ENCODE measurements at places on chromosomes 3 and 15.
A peak's percentile ranks its signal among the peaks of the same experiment; 100 is the strongest.

DNA sequence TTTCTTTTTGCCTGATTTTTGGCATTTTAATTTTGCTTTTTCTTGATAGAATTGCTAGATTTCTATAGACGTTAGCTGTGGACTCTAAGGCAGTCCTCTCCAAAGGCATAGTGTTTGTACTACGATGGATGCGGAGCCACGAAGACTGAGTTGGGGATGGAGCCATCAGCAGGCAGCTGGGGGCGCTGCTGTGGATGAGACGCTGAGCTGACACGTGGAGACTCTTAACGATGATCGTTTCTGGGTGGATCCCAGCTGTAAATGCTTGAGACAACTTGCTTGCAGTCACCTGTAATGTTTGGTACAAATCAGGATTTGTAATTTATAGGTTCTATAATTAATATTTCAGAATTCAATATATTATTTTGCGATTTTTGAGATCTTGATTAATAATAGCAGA is 13.3 kb upstream of the PPP1R2 start:
- no peak for DNase-seq

GRCh38 chr3:150736903-150737832 is 25.8 kb downstream of the SIAH2 start:
- no peak for DNase-seq

- no peak for DNase-seq
These were observed 1005.6 kb downstream of the IGSF11 start for GRCh38 chr3:118029049-118029448.

DNA sequence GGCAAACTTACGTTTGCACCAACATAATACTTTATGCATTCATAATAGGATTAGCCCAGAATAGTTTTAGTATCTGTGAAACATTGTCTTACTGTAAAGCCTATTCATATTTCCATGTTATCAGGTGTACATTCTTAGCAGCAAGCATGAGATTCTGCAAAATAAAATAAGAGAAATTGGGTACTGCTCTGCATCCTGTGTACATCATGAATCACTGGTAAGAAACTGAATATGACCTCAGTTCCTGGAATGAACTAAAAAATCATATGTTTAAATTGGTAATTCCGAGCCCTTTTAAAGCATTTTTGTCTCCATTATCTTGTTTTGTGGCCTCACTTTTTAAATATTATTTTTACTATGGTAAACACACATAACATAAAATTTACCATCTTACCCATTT is 605.1 kb downstream of the ROBO1 start:
- DNase-seq: no peak

GRCh38 chr15:31302778-31303725 is 23.6 kb upstream of the KLF13 start:
- peak; percentile 8 for DNase-seq

DNA sequence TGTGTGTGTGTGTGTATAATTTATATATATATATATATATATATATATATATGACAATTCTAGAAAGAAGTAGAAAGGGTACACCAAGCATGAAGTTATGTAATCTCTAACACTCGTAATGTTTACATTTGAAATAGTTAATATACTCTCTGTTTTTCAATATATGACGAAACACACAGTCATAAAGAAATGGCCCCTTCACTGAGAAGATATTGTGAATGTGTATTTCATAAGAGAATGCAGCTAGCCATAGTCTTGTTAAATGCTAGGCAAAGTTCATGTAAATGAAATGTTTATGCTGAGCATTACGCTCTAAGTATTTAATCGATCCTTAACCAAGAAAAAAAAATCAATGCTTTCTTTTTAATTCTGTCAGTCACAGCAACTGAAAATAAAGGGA is 154.7 kb upstream of the TSPAN3 start:
- DNase-seq: no peak

DNA sequence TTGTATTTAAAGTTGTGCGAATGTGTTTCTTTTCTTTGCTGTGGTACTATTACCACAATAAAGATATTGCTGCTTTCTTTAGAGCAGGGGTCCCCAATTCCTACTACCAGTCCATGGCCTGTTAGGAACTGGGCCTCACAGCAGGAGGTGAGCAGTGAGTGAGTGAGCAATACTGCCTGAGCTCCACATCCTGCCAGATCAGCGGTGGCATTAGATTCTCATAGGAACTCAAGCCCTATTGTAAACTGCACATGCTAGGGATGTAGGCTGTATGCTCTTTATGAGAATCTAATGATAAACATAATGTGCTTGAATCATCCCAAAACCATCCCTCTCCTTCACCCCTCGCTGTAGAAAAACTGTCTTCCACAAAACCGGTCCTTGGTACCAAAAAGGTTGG is 41.6 kb downstream of the DMXL2 start:
- DNase-seq: no peak

DNA sequence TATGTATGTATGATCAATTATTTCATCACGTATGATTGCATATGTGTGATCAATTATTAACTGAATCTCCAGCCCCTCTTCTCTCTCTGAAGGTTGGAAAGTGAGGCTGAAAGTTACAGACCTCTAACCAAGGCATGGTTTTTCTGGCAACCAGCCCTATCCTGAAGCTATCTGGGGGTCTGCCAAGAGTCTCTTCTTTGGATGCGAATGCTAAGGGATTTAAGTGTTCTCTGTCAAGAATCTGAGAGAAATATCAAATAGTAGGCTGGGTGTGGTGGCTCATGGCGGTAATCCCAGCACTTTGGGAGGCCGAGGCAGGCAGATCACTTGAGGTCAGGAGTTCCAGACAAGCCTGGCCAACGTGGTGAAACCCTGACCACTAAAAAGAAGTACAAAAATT is 8.1 kb downstream of the NKTR start:
- DNase-seq: no peak

- DNase-seq: no peak
These were observed 636 bp downstream of the TBC1D21 start for GRCh38 chr15:73873889-73874511.

Data from memory B cell (primary cell).